ENCODE measurements at places on chromosomes 4 and X. TPM values are rescaled to one million over a fixed set of nuclear protein-coding genes. Genes with fewer than 3 reads are reported as not detected.

DNA sequence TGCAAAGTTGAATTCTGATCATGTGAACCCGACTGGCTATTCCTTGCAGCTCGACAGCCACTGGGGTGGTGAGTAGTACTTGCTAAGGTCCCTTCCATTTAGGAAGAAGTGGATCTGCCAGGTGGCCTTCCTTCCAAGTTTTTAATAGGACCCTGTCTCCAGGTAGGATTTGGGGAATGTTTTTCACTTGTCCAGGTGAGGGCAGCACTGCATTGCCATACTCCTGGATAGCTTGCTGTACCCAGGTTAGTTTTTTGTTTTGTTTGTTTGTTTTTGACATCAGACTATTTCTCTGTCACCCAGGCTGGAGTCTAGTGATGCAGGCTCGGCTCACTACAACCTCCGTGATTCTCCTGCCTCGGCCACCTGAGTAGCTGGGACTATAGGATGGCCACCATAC lies 29.8 kb downstream of the SAGE1 start:
- DNase-seq: no peak

DNA sequence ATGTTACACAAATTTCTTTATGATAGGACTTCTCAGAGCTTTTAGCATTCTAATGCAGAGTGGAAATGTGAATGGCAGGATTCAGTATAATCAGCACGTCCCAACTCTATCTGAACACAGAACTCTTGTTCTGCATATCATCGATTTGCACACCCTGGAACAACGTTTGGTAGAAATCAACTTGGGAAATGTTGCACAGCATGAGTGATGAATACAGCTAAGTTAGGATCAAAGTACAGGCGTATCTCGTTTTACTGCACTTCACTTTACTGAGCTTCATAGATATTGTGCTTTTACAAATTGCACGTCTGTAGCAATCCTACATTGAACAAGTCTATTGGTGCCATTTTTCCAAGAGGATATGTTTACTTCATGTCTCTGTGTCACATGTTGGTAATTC lies 70.8 kb downstream of the SMARCA1 start:
- no peak for DNase-seq

DNA sequence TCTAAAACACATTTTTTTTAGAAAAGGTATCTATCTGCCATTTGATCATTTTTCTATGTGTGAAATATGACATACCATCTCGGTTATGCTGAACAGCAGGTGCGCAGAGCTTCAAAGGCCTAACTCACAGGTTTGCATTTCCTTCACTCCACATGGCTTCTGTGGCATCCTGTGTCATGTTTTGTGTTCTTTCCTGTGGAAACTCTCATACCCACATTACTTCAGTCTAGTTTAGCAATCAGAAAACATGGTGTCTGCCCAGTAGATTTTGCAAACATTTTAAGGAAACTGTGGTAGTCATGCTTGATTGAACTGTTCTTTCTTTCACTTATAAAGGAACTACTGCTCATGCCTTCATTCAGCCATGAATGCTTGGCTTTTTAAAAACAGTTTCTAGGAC lies 11.3 kb upstream of the ARAP2 start:
- DNase-seq: no peak

- DNase-seq: no peak
Observed at GRCh38 chrX:68421636-68422035, 11.7 kb downstream of the OPHN1 start.

The MAGEA6 gene
- not detected for total RNA-seq

The TNIP3 gene
- total RNA-seq: not detected

The SAP30 gene
- total RNA-seq: 47.1 TPM

The DKK2 gene
- total RNA-seq: not detected
